Mucosa of descending colon (tissue), 3 donors: ENCODE measurements at places on chromosomes 1 and 21. TPM values are rescaled to one million over a fixed set of nuclear protein-coding genes. Genes with fewer than 3 reads are reported as not detected.

DNA sequence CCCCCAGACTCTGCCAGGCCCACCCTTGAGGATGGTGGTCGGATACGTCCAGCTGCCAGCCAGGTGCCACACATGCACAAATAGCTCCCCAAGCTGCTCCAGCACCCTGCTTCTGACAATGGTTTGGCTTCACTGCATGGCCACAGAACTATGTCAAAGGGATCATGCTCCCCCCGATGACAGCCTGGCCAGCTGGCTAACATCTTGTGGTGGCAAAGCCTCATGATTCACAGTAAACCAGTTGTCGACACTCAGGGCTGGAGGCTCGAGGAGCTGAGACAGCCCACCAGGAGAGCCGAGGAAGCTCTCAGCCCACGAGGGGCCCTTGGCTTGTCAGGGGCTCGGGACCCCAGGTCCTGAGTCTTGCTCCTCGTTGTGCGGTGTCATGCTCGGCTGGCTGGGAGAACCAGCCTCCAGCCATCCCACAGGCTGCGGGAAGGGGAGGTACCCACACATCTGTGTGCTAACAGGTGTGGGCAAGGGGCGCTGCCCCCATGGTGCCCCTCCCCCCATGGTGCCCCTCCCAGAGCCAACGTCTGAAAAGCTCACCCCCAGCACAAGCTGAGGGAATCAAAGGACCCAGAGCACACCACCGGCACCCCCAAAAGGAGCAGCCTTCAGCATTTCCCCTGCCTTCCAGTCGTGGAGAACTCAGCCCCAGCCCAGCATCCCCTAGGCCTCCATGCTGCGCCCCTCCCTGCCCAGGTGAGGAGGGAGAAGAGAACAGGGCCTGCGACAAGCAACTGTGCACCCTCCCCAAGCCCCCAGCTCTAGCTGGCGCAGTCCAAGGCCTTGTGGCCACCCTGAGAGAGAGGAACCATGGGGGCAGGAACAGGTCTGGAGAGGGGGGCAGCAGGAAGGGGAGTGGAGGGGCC is 41.2 kb downstream of the KIF21B start:
- peak; percentile 33 for DNase-seq

DNA sequence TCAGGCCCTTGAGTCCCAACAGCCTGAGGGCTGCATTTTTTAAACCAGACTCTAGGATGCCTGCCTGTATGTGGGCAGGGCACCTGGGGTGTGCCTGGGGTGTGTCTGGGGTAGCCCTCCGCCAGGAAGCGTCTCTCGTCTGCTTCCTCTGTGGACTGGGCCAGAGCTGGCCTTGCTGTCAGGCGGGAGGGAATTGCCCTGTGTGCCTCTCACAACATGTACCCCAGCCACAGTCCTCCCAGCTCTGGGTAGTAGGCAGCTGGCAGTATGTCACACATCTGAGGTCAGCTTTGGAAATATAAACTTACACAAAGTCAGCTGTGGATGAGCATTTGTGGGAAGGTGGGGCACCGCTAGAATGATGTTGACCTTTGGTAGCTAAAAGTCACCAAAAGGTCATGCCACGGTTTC is 13.0 kb downstream of the TRAF5 start:
- DNase-seq = peak; percentile 75

GRCh38 chr1:177223359-177223758 is 52.6 kb downstream of the BRINP2 start:
- DNase-seq = no peak

Gene MYOG
- total RNA-seq = not detected

GRCh38 chr1:58773406-58773840 is 10.4 kb downstream of the JUN start:
- DNase-seq = peak; percentile 37

GRCh38 chr1:202329891-202330290 is 11.8 kb downstream of the UBE2T start:
- no peak for DNase-seq

GRCh38 chr1:204293605-204294337 is 66.0 kb downstream of the PLEKHA6 start:
- DNase-seq = no peak

DNA sequence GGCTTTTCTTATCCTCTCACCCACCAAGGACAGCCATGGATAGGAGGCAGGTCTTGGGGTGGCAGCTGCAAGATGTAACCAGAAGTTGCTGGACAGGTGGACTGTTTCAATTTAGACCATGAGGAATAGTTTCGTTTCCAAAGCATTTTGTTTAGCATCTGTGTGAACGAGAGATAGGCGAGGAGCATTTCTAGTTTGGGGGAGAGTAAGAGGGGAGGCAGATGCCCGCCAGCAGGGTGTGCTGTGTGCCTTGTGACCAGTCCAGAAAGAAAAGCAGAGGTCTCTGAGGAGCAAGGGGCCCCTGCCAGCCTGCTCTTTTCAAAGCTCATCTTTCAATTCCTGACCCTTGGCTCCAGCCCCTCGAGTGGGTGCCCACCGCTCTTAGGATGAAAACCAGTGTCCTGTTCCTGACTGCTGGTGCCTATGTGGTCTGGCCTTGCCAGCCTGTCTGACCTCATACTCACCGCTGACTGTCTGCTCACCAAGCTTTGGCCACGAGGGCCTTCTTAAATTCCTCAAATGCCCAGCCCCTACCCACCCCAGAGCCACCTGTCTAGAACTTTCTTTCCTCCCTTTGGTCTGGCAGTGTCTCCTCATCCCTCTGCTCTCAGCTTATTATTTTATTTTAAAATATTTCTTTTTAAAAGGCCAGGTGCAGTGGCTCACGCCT is 8.5 kb downstream of the SERINC2 start:
- no peak for DNase-seq

DNA sequence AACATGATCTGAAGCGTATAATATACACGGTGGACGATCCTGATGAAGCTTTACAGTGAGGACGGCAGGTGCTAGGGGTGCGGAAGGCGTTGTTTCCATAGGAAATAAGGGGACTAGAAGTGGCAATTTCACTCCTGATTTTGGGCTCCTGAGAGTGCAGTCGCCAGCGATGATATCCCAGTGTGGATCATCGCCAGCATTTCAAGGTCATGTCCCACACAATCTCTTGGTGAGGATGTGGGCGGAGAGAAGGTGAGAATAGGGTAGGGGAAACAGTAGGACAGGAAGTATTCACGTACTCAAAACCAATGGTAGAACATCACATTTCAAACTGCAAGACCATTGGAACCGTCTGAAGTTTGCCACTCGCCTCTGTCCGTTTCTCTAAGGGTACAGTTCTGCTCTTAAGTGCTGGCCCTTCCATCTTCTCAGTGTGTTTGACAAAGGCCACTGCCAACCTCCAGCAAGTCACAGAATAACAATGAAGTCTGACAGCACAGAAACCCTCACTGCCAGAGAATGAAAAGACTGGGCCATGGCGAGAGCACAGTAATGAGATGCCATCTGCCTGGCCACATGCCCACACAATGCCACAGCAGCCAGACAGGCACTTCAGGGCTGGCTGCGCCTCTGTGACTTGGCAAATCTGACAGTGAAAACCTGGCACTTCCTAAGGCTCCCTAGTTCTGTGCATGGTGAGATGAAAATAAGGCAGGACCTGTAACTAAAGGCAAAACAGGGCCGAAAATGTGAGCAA is 27.9 kb downstream of the PCSK9 start:
- DNase-seq = no peak

DNA sequence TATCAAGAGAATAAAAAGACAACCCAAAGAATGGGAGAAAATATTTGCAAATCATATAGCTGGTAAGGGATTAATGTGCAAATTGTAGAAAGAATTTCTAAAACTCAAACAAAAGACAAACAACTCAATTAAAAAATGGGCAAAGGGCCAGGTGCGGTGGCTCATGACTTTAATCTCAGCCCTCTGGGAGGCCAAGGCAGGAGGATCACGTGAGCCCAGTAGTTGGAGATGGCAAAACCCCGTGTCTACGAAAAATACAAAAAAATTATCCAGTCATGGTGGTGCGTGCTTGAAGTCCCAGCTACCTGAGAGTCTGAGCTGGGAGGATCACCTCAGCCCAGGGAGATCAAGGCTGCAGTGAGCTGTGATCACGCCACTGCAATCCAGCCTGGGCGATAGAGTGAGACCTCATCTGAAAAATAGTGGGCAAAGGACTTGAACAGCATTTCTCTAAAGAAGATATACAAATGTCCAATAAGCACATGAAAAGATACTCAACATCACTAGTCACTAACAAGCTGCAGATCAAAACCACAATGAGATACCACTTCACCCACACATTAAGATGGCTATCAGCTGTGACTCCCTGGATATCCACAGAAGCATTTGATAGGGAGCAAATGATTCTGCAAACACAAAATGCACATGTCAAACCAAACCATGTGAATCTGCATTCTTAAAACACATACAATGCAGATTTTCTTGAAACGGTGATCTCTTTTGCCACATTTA is 20.9 kb downstream of the SLC30A1 start:
- no peak for DNase-seq

DNA sequence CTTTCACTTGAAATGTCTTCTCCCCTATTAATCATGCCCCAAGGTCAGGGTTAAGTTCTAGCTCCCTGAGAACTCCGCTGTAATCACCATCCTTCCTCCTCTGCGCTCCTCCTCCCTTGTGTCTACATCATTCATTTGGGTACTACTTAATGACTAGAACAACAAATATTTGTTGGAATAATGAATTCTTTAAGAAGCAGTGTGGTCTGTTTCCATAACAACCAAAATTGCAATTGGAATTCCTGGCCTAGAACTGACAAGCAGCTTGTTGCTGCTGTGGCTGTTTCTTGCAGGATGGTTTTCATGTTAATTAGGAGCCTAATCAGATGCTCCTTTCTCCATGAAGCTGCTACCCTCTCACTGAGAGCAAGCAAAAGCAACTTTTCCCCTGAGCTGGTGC is 192.5 kb downstream of the ZZZ3 start:
- DNase-seq = no peak

- DNase-seq = no peak
Measured at GRCh38 chr21:34029743-34030528, 43.4 kb upstream of the MRPS6 start.

Gene BEND5
- 9.1 TPM for total RNA-seq

Gene CRYAA
- total RNA-seq = not detected

- DNase-seq = no peak
Measured at GRCh38 chr1:23930861-23931490, 17.8 kb upstream of the CNR2 start.

- no peak for DNase-seq
Measured at GRCh38 chr1:151860504-151861187, 7.1 kb upstream of the THEM5 start.

DNA sequence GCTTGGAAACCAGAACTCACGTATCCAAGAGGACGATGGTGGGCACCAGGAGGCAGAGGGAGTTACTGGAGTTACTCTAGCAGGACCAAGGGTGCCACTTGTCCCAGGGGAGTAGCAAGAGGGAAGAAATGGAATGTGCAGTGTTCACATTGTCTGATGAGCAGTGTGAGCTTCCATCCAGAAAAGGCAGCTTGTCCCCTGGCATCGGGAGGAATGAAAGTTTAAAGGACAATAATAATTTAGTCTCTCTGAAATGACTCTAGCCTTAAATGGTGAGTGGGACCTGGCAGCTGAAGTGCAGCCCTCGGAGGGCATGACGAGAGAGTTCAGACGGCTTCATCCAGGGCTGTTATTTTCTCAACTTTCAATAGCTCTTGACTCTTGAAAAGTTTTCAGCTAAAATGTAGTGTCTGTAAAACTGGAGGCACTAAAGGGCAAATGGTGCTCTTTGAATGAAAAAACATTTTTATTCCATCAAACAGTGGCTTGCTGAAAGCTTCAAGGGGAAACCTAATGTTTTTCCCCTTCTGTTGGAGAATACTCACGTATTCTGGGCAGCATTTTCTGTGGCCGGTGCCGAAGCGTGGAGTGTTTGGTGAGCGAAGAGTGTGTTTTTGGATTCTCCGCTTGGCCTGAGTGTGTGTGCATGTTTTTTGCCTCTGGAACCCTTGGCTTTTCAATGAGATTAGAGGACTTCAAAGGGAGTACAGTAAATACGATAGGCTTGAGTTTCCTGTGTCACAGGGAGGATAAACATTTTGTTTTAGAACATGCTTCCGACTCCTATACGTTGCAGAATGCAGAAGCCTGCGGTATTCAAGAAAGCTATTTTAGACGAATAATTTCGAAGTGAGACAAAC is 157.3 kb downstream of the GALNT2 start:
- no peak for DNase-seq

Gene GCSAML
- total RNA-seq = 0.32 TPM

GRCh38 chr1:206895325-206895724 is 1.9 kb upstream of the IL24 start:
- no peak for DNase-seq

Gene KRTAP13-2
- total RNA-seq = 15.0 TPM

Gene KRTAP19-1
- total RNA-seq = not detected

DNA sequence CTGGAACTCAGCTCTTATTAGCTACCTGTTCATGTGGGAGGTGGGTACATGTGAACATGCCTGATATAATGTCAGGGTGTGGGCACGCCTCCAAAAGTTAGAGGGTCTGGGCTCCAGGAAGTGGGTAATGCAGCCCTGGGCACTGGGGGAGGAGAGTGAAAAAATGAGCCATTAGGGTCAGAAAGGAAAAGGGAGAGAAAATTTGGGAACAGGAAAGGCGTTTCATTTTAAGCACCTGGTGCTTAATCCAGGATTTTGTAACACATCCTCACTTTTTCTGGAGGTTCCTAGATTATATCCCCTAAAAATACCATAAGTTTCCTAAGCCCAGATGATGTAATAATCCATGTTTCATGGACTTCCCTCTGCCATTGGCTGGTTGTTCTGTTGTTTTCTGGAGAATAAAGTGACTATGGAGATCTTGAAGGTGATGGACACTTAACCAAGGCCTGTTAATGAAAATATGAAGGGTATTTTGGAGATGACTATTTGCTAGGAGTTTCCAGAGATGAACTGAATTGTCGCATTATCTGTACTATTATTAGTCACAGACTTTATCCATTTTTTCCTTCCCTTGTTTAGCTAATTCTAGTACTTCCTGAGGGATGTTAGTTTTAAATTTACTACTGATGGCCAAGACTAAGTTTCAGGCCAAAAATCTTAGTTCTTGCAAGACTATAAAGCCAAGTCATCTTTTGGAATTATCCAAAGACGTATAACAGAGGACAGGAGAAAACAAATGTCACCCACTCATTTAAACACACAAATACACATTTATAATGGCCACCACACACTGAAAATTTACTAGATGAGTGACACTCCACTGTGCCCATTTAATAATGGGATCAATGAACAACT is 24.4 kb upstream of the TARBP1 start:
- no peak for DNase-seq

DNA sequence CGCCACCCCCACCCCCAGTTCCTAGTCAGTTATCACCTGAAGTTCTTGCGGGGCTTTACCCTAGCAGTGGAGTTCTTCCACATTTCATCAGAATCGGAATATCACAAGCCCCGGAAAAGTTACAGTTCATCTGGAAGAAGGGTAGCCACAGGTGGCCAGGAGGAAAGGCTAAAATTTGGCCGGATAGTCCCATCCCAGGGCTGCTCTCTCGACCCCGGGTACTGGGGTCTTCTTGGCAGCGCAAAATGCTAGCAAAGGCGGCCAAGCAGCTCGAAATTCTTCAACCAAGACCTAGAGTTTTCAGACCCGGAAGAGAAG is 7.9 kb downstream of the HLX start:
- DNase-seq = no peak

DNA sequence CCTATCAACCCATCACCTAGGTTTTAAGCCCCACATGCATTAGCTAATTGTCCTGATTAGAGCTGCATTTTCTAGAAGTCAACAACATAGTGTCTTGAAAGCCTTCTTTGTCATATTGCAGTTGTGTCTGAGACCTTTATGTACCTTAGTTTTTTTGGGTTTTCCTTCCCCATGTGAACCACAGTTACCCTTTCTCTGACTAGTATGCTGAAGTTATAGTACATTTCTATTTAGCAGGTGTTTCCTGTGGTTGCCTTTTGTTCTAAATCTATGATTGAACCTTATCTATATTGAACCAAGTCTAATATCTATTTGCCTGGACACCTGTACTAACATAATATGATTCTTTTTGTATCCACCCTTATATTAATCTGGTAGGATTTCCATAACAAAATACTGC is 135.6 kb downstream of the ST6GALNAC3 start:
- DNase-seq = no peak

Gene SYT11
- 18.4 TPM for total RNA-seq
